Hematopoietic multipotent progenitor cell treated with erythropoietin and hydrocortisone succinate and interleukin-3 and kit ligand, for 4 days (in vitro differentiated cells): ENCODE measurements at places on chromosomes 2 and 18.

DNA sequence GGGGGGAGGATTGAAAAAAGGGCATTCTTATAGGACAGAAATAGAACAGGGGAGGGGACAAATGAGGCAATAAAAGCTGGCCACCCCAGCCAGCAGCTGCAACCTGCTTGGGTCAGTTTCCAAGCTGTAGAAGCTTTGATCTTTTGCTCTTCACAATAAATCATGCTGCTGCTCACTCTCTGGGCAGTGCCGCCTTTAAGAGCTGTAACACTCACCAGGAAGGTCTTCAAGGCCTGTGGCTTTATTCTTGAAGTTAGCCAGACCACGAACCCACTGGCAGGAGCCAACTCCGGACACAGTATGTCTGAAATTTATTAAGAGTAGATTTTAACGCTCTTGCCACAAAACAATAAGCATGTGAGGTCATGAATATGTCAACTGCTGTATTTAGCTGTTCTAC lies 649.9 kb upstream of the RAB6C start:
- no peak for DNase-seq

- no peak for DNase-seq
Measured at GRCh38 chr2:44957656-44958327, 16.3 kb downstream of the SIX3 start.

DNA sequence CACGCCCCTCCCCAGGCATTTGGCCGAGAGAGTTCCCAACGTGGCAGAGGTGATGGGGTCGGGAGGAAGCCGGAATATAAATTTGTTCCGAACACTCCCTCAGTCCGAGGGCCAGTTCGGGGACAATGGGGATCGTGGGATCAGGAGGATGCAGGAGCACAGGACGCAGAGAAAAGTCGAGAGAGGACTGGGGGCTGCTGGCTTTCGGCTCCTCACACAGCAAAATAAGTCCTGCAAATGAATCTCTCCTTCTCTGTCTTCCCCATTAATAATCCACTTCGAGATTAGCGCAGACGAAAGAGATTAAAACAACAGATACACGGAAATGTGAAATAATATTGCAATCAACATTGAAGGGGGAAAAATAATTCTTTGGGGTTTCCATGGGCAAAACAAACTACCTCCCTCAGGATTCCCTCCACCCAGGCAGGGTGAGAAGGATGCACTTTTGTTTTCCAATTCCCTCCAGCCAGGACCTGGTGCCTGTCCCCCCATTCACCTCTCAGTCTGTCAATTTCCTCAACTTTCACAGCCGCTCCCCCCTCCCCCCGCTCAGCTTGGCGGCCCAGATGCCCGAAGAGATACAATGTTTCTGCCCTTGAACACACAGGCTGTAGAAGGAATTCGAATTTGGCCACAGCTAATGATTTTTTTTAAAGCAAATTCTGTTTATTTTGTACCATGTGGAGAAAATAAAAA lies 3.1 kb upstream of the ZEB2 start:
- peak; percentile 79 for DNase-seq

GRCh38 chr2:11406267-11406957 lies 59.5 kb downstream of the E2F6 start:
- no peak for DNase-seq

- DNase-seq: no peak
Measured at GRCh38 chr2:196108604-196109003, 40.0 kb upstream of the DNAH7 start.

DNA sequence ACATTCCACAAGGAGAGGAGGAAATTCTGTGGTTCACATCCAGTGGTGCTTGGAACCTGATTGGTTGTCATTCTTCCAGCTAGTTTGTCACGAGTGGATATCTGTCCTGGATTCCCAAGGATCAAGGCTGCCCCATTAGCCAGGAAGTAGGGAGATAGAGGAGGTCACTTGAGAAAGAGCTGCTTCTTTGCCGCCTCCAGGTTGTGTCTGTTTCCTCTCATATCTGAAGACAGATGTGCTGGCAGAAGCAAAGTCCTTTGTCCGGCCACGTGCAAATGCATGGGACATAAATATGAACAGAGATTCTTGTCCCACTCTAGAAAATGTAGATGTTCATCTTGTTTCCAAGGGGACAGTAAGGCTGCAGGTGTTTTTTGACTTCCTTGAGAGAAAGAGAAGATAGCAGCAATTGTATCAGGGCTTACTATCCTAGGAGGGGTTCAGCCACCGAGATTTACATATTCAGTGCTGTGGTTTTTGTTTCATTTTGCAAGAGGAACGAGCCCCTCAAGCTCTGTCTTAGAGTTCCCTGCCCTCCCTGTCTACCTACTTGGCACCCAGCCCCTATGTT lies 174.4 kb downstream of the RPIA start:
- DNase-seq: peak; percentile 49

DNA sequence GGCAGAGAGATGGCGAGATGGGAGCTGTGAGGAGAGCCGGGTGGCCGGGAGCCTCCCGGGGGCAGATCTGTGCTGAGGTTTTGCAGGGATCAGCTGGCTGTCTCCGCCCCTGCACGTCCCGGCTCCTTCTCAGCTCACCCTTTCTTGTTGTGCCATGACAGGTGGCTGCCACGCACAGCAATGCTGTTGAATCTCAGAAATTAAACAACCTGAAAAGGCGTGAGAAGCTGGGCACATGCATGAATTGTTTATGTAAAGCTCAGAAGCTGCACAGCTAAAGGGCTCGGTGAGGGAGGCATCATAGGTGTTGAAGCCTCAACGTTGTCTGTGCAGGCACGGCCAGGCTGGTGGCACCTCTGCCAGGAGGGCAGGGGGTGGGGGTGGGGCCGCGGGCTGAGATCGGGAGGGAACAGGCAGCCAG lies 858 bp upstream of the RTP5 start:
- DNase-seq: no peak

DNA sequence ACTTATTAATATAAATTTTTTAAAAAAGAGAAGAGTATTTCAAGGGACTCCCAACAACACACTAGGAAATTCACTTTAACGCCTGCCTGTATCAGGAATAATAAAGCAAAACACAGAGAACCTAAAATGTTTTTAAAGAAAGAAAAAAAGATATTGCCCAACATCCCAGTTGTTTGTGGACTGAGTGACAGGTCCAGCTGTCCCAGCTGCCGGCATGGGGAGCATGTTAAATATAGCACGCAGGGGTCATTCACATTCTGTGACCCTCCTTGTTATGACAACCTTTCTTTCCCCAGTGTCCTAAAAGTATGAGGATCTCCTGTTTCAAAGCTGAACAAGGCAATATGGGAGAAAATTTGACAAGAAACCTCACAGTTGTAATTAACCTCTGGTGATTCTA lies 4.4 kb downstream of the KLHL41 start:
- no peak for DNase-seq

DNA sequence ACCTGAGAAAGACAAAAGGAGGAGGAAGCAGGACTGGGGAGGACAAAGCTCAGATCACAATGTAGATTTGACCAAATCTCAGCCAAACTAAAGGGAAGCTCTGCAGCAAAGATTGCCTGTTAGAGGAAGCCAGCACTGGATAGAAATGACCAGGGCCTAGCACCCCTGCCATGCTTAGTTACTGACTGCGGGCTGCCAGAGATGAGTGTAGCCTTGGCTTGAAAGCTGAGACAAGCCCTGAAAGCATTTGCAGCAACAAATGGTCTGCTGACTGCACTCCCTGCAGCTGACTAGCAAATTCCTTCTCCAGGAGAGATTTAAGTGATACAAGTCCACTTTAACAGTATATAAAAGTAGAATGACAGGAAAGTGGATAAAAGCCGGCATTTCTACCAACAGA lies 140.9 kb upstream of the CRIM1 start:
- DNase-seq: no peak

DNA sequence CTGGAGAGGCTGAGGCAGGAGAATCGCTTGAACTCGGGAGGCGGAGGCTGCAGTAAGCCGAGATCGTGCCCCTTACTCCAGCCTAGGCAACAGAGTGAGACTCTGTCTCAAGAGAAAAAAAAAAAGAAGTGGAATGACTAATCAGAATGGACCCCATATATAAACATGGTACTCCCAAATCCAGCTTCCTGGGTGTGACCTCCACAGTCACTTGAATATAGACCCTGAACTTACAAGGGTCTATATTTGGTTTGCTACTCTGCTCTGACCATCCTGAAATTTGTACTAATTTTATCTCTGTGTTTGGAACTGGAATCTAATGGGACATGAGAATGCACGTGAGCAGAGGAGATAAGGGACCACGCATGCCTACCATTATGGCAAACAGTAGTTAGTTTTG lies 275.0 kb downstream of the TNS1 start:
- no peak for DNase-seq

DNA sequence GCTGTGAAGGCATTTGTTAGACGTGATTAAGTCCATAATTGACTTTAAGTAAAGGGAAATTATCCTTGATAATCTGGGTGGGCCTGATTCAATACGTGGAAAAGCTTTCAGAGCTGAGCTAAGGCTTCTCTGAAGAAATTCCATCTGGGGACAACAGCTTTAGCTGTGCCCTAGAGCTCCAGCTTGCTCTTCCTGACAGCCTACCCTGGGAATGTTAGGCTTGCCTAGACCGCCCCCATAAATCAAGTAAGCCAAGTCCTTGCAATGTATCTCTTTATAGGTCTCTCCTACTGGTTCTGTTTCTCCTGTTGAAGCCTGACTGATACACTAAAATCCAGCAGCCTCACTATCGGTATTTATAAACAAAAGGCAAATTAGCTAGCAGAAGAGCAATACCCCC lies 160.0 kb downstream of the STK39 start:
- no peak for DNase-seq

- DNase-seq: no peak
Measured at GRCh38 chr2:69731147-69731970, 10.6 kb upstream of the ANXA4 start.

DNA sequence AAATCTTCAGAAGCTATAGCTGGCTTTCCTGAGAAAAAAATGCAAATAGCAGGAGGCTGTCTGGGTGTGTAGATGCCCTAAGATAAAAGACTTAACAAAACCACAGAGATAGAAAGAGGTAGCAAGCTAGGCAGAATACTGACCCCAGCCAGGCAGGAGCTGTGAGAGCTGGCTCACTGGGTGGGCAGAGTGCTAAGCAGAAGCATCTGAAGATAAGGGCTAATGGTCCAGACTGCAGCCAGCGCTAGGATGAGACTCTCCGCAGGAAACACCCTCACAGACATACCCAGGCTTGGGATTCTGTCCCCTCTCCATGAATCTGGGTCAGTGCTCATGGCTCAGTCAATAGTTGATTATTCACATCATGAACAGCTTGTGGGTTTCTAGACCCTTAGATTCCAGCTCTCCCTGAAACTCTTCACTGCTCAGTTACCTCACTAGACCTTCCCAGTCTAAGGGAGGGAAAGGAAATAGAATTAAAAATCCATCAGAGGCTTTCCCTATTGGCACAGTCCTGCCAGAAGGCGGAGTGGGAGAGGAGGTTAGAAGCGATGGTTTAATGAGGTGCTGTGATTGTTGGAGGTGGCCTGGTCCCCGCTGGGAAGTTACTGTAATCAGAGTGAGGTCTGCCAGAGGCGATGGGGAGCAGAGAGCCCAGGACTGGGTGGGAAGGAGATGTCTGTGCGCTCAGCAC lies 21.4 kb upstream of the CCBE1 start:
- no peak for DNase-seq

GRCh38 chr2:109435901-109436598 lies 177.7 kb downstream of the SEPTIN10 start:
- DNase-seq: no peak

- no peak for DNase-seq
Measured at GRCh38 chr2:178428396-178428806, 22.6 kb downstream of the PRKRA start.

DNA sequence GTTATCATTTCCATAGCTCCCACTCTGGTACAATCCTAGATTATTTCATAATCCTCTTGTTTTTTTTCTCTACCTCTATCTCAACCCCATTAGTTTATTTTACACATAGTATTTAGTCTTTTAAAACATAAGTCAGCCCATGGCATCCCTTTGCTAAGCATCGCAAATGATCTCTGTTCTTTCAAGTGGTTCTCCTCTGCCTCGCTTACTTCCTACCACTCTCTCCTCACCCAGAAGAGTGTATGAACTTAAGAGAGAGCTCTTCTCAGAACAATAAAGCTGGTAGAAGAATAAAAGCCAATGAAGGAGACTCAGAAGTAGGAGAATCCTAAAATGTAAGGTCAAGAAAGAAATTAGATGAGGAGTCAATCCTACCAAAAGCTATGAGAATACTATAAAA lies 12.2 kb upstream of the ITPRID2 start:
- DNase-seq: no peak

DNA sequence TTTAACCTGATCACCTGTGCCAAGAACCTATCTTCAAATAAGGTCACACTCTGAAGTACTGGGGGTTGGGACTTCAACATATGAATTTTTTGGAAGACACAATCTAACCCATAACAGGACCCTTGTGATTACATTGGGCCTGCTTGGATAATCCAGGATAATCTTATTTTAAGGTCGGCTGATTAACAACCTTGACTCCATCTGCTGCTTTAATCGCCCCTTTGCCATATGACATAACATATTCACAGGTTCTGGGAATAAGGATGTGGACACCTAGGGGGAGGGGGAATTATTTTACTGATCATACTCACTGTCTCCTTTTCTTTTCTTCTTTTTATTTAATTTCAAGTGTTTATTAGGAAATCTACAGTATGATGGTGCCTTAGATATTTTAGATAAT lies 34.8 kb downstream of the CDH20 start:
- DNase-seq: no peak

DNA sequence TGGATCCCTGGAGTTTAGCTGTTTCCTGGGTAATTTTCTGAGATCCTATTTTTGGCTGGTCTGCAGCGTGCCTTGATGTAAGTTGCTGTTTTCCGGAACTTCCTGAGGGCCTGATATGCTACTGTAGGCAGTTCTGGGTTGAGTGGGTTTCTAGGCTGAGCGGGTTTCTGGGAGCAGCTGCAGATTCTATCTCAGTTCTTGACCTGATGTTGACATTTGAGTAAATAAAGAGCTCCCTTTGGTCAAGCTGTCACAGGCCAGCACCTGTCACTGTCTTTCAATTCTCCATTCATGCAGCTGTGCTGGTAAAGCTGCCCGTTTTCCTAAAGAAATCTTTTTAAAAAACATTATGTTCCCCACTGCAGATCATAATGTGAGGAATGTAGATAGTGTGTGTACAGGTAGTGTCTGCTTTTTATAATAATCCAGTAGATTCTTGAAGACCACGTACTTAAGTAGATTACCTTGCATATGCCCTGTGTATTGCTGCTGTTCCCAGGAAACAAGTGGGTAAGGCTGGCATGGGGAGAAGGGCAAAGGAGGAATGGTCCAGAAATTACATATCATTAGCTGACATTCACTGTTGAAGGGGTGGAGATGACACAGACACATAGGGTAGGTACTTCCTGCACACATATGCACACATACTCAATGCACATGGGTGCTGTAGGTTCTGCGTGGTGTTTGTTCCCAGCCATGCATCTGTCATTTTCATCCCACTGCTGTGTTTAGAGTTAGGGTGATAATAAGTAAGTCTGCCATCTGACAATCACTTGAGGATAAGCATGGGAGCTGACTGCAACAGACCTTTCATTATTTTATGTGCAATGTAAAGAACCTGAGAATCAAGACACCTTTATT lies 25.9 kb downstream of the CD28 start:
- no peak for DNase-seq

GRCh38 chr2:58853420-58853819 lies 612.3 kb upstream of the FANCL start:
- no peak for DNase-seq

- peak; percentile 71 for DNase-seq
Measured at GRCh38 chr2:20093263-20094141, 42.1 kb upstream of the LAPTM4A start.

GRCh38 chr2:105454801-105455485 lies 56.1 kb upstream of the FHL2 start:
- peak; percentile 91 for DNase-seq

- DNase-seq: peak; percentile 52
Measured at GRCh38 chr2:126655051-126655450, 907 bp upstream of the GYPC start.

GRCh38 chr18:63617915-63618234 lies 26.2 kb downstream of the SERPINB4 start:
- DNase-seq: no peak
